ENCODE measurements at places on chromosomes 13 and 19. TPM values are rescaled to one million over a fixed set of nuclear protein-coding genes. Genes with fewer than 3 reads are reported as not detected.

WDR87 gene
- total RNA-seq, result not detected

CPB2 gene
- not detected for total RNA-seq

GGN gene
- total RNA-seq, result under 0.01 TPM

EBI3 gene
- total RNA-seq, result not detected

F10 gene
- total RNA-seq, result 20.3 TPM

DNA sequence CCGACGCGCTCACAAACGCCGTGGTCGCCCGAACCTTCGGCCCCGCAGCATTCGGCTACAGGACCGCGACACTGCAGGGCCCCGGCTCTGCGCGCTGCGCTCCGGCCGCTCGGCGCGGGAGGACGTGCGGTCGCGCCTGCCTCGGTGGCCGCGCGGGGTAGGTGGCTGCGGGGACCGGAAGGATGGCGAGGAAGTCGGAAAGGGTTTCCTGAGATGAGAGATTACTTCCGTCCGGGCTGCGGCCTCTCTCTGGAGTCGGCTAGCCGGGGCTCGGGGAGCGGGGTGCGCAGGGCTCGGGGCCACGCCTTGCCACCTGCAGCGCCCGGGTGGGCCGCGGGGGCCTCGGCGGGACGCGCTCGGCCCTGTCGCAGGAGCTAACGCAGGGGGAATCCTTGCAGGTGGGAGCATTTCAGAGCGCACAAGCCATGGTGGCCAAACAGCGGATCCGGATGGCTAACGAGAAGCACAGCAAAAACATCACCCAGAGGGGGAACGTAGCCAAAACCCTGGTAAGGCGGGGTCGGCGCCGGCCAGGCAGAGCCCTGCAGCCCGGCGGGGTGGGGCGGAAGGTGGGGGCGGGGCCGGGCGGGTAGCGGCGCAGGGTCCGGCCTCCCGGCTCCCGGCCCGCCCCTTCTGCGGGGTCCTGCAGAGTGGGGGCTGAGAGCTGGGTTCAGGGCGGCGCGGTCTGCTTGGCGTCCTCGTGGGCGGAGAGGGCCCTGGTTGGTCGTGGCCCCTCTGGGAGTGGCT, at the start of gene SERP2:
Gene SERP2 (plus strand): TSS at position 224 of the 747 bp plus-strand sequence. CDS start 202 bp downstream, at position 426.
- DNase-seq, result peak; percentile 46

DNA sequence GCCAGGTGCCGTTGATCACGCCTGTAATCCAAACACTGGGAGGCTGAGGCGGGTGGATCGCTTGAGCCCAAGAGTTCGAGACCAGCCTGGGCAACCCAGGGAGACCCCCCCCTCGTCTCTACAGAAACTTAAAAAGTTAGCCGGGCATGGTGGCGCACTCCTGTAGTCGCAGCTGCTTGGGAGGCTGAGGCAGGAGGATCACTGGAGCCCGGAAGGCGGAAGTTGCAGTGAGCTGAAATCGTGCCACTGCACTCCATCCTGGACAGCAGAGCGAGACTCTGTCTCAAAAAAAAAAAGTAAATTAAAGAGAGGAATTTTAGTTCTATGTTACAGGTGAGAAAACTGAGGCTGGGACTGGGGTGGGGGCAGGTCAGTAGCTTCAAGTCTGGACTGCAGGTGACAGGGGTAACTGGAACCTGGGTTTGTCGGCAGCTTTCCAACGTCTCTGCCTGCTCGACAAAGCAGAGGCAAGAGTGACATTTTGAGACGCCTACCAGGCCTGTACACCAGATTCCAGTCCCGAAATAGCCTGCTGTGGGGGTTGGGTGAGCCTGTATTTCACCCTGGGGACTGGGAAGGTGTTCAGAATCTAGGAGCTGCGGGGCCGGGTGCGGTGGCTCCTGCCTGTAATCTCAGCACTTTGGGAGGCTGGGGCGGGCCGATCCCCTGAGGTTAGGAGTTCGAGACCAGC, 1.2 kb downstream of the SELENOW start:
- no peak for DNase-seq

GRCh38 chr13:33639626-33640080, 178.3 kb upstream of the RFC3 start:
- DNase-seq, result no peak

- no peak for DNase-seq
Measured at GRCh38 chr13:78431328-78431727, 172.0 kb downstream of the POU4F1 start.

GRCh38 chr13:76816394-76816793, 69.8 kb downstream of the KCTD12 start:
- DNase-seq, result no peak

GRCh38 chr13:108266321-108266990, 3.1 kb upstream of the TNFSF13B start:
- no peak for DNase-seq

DNA sequence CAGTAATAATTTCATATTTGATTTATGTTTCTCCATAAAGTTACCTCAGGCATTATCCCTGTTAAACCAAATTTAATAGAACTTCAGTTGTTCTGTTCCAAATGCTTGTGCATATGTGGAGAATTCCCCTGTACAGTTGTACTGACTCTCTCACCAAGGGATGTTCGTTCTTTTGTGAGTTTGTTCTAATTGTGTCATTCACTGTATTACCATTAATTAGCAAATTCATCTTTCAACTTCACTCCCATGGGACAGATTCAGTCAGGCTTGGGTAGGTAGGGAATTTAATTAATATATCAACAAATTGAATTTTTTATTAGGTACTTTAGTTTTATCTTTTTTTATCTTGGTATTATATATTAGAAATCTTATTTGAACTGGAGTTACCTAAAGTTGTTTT, 265.4 kb downstream of the DCT start:
- DNase-seq, result no peak

DNA sequence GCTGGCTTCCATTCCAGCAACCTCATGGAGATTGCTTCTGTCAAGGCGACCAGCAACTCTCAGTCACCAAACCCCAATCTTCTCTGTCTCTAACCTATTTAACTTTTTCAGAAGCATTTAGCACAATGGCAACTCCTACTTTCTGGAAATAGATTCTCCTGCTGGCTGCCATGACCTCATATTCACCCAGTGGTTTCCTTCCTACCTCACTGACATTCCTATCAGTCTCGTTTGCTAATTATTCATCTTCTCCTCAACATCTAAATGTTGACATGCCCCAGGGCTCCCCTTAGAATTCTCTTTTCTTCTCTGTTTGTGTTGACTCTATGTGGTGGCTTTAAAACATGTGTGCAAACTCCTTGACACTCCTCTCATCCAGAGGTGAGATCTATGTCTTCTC, 106.7 kb downstream of the OLFM4 start:
- DNase-seq, result no peak

DNA sequence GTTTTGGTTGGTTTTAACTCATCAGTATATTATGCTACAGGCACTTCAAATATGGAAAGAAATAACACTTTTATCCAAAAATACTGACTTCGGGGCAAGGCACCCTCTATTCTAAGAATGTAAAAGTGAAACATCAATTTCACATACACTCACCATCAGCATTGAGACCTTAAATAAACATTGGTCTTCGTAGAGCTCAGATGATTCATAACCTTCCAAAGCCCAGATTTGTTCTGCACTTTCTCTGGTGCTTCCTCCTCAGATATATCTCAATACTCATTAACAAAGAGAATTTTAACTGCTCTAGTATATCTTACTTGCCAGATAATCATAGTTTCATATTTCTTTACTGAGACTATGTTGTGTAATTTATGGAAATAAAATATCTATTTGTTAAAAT, 794.3 kb downstream of the LIG4 start:
- DNase-seq, result peak; percentile 71

GRCh38 chr19:49543032-49543431, 15.2 kb downstream of the RCN3 start:
- DNase-seq, result no peak

DNA sequence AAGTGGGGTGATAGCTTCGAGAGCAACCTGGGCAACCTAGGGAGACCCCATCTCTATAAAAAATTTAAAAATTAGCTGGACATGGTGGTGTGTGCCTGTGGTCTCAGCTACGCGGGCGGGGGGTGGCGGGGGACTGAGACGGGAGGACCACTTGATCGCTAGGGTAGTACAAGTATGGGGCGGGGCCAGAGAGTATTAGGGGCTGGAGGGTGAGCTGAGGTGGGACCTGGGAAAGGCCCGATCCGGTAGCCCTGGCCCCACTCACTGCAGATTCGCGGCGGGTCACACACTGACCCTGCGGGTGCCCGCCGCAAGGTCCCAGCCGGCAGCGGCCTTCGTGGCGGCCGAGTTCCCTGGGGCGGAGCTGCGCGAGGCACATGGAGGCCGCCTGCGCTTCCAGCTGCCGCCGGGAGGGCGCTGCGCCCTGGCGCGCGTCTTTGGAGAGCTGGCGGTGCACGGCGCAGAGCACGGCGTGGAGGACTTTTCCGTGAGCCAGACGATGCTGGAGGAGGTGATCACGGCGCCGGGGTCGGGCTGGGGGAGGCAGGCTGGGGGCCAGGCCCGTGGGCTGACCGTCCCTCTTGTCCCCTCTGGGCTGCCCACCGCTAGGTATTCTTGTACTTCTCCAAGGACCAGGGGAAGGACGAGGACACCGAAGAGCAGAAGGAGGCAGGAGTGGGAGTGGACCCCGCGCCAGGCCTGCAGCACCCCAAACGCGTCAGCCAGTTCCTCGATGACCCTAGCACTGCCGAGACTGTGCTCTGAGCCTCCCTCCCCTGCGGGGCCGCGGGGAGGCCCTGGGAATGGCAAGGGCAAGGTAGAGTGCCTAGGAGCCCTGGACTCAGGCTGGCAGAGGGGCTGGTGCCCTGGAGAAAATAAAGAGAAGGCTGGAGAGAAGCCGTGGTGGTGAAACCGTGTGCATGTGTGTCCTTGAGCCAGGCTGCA, 2.0 kb upstream of the ARHGAP45 start:
- peak; percentile 67 for DNase-seq

GRCh38 chr19:8884416-8884815, 52.2 kb downstream of the MBD3L1 start:
- no peak for DNase-seq

DNA sequence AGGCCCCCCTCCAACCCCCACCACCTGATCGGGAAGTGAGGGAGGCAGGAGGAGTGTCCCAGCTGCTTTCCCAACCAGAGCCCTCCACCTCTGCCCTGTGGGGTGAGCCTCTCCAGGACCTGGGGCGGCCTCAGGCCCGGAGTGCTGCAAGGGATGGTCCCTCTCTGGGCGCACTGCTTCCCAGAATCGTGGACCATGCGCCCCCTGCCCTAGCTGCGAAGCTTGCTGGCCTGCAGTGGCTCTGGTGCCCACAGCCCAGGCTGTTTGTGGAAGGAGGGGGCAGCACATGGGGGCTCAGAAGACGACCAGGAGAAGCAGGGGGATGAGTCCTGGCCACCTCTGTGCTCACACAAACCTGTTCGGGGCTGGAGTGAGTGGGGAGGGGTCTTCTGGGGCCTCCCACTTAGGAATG, 33.6 kb downstream of the CEBPG start:
- DNase-seq, result no peak

- DNase-seq, result peak; percentile 81
Measured at GRCh38 chr13:114068656-114069318, 63.6 kb downstream of the RASA3 start.

Data from fibroblast of lung (primary cell).